Gastrocnemius medialis (tissue), 4 donors: ENCODE measurements at places on chromosomes 12 and 14. TPM values are rescaled to one million over a fixed set of nuclear protein-coding genes. Genes with fewer than 3 reads are reported as not detected.
A peak's percentile ranks its signal among the peaks of the same experiment; 100 is the strongest.

Gene DBX2
- 0.11 TPM for total RNA-seq

GRCh38 chr12:754851-755562 is 2.6 kb downstream of the WNK1 start:
- H3K27ac ChIP-seq, result peak overlapping the region; percentile 99
- H3K27me3 ChIP-seq, result no peaks in the 10 kb centered on the region
- H3K36me3 ChIP-seq, result no peaks in the 10 kb centered on the region
- no peak for DNase-seq
- peak overlapping the region; percentile 92 for H3K4me3 ChIP-seq

DNA sequence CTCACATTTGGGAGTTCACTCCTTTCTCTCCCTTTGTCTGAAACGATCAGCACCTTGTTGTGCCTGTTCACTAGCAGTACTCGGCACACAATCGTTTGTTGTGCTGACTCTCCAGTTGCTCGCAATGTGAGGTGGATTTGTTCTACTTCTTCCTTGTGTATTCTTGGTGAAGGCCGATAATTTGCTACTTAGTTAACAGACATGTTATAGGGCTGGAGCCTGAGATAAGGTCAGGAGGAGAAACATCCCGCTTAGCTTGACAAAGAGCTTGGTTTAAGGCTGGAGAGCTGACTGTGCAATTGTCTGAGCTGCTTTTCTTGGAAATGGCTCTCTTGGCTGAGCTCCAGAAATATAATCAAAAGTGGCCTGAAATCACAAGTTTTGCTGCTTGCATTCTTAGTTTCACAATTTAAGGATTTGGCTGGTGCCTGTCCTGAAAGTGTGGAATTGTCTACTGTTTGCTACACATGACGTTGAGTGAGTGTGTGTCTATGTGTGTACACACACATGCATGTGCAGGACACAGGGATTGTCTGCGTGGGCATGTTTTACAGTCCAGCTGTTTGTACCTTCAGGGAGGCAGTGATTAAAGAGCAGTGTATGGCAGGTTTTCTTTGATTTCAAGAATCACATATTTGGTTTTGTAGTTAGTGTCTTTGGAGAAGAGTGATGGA is 77.7 kb downstream of the ARF6 start:
- H3K27ac ChIP-seq, result peak overlapping the region; percentile 60
- no peaks in the 10 kb centered on the region for H3K27me3 ChIP-seq
- no peak for DNase-seq
- no peaks in the 10 kb centered on the region for H3K36me3 ChIP-seq

DNA sequence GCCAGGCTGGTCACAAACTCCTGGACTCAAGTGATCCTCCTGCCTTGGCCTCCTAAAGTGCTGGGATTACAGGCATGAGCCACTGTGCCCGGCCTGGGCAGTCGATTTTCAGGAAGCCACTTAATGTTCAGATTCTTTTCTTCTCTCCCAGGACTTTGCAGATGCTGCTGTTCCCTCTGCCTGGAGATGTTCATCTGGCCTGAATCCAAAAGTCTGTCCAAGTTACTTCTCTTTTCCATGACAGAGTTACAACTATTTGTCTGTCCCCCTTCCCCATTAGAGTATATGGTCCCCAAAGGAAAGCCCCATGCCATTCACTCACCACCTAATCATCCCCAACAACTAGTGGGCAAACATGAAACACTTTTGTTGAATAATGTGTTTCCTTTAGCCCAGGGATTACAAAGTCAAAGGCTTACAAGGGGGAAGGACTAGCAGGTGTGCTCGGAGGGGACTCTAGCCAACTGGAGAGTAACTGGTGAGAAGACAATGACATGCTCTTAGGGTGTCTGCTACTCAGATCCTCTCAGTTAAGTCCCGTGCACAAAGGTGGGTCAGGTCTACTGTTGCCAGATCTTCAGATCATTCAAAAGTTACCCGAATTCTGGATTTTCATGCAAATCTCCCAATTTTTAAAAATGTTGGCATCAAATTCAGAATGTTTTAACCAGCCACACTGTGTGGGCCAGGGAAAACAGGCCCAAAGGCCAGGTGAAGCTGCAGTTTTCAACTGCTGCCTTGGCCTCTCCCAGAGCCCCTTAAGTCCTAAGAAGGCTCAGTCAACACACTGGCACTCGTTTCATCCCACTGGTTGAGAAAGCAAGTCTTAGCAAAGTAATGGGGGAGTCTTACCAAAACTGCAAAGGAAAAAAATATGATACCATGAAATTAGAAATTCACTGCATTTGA is 29.6 kb downstream of the NUDT4 start:
- H3K36me3 ChIP-seq, result peaks cover 3% of the 10 kb centered on the region
- no peak for DNase-seq
- H3K4me1 ChIP-seq, result peaks cover 47% of the 10 kb centered on the region
- no peak overlapping the region for H3K27ac ChIP-seq
- no peak overlapping the region for H3K4me3 ChIP-seq

GRCh38 chr12:112188130-112188830 is 62.9 kb downstream of the TRAFD1 start:
- no peak overlapping the region for H3K4me3 ChIP-seq
- DNase-seq, result no peak

GRCh38 chr14:100340423-100340813 is 17.3 kb downstream of the SLC25A47 start:
- H3K36me3 ChIP-seq, result peaks cover 43% of the 10 kb centered on the region
- peak overlapping the region; percentile 73 for H3K27ac ChIP-seq
- H3K27me3 ChIP-seq, result no peaks in the 10 kb centered on the region
- H3K4me1 ChIP-seq, result no peaks in the 10 kb centered on the region
- H3K4me3 ChIP-seq, result no peak overlapping the region
- DNase-seq, result no peak

Gene ZNF84
- 7.9 TPM for total RNA-seq

DNA sequence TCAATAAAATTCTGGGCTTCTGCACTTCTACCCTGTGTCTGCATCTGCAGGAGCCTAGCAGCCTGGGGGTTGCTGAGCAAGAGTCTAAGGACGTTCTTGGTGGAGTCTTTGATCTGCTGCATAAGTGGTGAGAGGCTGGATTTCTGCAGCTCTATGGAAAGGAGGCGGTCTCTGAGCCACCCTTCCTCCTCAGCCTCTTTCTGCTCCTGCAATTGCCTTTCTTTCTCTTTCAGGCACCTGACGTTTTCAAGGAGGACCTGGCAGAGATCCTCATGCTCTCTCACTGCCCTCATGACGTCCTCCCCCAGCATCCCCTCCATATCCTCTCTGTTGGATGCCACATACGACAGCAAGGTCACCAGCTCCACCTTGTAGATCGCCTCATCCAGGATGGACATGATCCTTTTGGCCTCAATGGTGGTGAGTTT is 13.6 kb upstream of the TPCN1 start:
- no peaks in the 10 kb centered on the region for H3K36me3 ChIP-seq
- peak overlapping the region; percentile 38 for H3K27ac ChIP-seq
- H3K4me3 ChIP-seq, result no peak overlapping the region
- no peak for DNase-seq

- no peaks in the 10 kb centered on the region for H3K4me1 ChIP-seq
- H3K27ac ChIP-seq, result no peak overlapping the region
- DNase-seq, result no peak
- no peaks in the 10 kb centered on the region for H3K36me3 ChIP-seq
Measured at GRCh38 chr12:4850857-4851380, 58.8 kb upstream of the KCNA1 start.

- H3K4me3 ChIP-seq, result no peak overlapping the region
- no peak for DNase-seq
- no peaks in the 10 kb centered on the region for H3K4me1 ChIP-seq
Measured at GRCh38 chr12:113978080-113978479, 12.0 kb upstream of the RBM19 start.

- no peaks in the 10 kb centered on the region for H3K36me3 ChIP-seq
- H3K27ac ChIP-seq, result no peak overlapping the region
- no peak overlapping the region for H3K4me3 ChIP-seq
Measured at GRCh38 chr12:52208424-52209165, 16.8 kb upstream of the KRT80 start.

GRCh38 chr14:75084513-75084912 is 15.1 kb downstream of the ZC2HC1C start:
- H3K27ac ChIP-seq, result no peak overlapping the region
- DNase-seq, result no peak
- H3K4me1 ChIP-seq, result no peaks in the 10 kb centered on the region

Gene PLXNC1
- total RNA-seq, result 1.8 TPM

Gene KLRD1
- total RNA-seq, result 0.10 TPM

DNA sequence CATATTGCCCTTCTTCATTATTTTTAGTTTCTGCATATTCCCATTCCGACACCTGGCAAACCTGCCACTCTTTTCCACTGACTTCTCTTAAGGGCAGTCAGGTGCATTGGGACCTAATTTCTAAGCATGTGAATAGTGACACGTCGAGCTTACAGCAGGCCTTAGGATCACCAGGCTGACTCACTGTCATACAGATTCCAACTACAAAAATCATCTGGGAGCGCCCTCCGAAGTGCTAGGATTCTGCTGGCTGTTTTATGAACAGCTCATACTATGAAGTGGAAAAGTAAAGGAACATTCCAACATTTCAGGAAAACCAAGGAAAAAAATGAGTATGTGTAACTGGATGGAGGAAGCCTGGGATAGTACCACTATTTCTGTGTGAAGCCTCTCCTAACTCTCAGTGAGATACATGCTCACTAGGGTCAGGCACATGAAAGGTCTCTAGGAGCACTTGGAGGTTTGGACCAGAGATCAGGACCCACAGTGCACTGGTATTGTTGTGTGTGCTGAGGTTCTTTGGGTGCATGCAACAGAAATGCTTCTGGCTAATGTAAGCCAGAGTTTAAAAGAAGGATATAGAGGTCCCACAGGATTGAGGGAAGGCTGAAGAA is 257.4 kb downstream of the ZFP36L1 start:
- no peaks in the 10 kb centered on the region for H3K27me3 ChIP-seq
- H3K36me3 ChIP-seq, result no peaks in the 10 kb centered on the region
- peak overlapping the region; percentile 35 for H3K27ac ChIP-seq
- peaks cover 24% of the 10 kb centered on the region for H3K4me1 ChIP-seq
- DNase-seq, result no peak

GRCh38 chr12:41745593-41745992 is 399.1 kb downstream of the GXYLT1 start:
- no peak overlapping the region for H3K4me3 ChIP-seq
- no peaks in the 10 kb centered on the region for H3K36me3 ChIP-seq
- no peak overlapping the region for H3K27ac ChIP-seq

Gene KERA
- not detected for total RNA-seq

DNA sequence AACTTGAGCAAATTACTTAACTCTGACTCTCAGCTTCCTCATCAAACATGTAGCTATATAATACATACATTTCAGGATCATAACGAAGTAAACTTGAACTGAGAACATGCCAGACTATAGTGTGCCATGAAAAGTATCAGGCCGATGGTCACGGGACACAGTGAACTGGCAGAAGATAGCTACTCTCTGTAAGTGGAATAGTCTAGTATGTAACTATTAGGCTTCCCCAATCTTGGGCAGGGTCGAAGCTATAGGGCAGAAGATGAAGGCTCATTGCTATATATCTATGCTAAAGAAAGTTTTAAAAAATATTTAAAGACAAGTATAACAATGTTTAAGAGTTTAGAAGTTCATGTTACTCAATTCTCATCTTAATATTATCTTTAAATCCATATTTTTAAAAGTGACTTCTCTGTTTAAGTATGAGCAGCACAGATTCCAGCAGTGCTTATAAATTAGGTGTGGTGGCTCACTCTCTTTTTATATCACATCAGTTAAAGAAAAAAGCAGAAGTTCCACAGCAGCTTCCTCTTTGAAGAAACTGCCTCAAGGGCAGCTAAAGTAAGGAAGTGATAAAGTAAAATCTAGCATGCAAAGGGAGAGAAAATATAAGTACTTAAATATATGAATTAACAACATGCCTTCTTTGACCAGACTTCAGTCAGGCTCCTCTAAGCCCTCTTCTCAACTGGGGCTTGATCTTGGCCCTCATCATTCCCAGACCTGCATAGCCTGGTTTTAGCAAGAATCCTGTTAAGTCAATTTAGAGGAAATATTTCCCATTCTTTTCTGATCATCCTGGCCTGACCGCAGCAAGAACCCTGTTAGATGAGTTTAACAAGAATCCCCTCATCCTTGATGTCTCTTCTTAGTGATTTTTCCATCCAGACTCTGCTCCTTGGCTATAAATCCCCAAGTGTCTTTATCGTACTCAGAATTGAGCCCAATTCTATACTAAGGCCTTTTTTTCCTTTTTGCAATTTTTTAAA is 8.4 kb upstream of the GLIPR1 start:
- H3K4me1 ChIP-seq, result no peaks in the 10 kb centered on the region
- H3K36me3 ChIP-seq, result no peaks in the 10 kb centered on the region
- no peak for DNase-seq
- H3K4me3 ChIP-seq, result no peak overlapping the region
- H3K27ac ChIP-seq, result no peak overlapping the region
- H3K27me3 ChIP-seq, result no peaks in the 10 kb centered on the region

DNA sequence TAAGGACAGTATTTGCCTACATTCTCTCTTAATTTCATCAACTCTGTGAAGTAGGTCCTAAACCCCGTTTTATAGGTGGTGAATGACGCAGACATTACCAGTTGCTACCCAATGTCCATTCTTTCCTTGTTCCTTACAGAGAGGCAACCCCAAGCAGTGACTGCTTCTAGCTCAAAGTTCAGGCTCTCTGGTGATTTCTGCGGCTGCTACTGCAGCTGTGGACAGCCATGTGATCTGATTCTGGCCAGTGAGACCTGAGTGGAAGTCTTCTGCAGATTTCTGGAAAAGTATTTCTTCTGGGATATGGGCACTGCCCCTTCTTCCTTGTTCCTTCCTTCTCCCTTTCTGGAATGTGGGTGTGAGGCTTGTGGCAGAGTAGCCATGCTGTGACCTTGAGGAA is 82.9 kb downstream of the ARF6 start:
- no peak overlapping the region for H3K4me3 ChIP-seq
- H3K27me3 ChIP-seq, result no peaks in the 10 kb centered on the region
- no peak for DNase-seq

Gene CLEC1B
- total RNA-seq, result not detected

- H3K27me3 ChIP-seq, result no peaks in the 10 kb centered on the region
- peaks cover 5% of the 10 kb centered on the region for H3K36me3 ChIP-seq
- DNase-seq, result peak; percentile 77
Measured at GRCh38 chr14:102949062-102949800, 26.8 kb downstream of the AMN start.

DNA sequence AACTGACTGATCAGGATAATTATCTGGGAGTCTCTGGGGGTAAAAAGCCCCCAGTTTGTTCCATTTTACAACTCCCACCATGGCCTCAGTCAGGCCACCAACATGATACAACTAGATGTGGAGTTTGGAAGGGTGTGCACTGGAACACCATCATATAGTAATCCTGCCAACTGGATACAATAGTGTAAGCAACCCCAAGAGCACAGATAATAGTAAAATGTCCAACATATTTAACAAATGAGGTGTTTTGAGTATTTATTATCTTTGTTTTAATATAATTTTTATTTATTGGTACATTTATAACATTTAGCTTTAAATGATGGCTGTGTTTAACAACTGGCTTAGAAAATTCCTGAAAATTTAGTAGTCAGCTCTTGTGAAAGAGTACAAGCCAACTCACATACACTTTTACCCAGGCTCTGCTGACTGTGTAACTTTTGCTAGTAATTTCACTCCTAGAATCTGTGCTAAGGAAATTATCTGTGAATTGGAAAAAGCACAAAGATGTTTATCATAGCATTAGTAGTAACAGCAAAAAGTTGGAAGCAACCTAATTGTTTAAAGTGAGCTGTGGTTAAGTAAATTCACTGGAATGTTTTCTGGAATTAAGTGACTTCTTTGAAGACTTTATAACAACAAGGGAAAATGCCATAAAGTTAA is 196.8 kb downstream of the RAD51B start:
- H3K27ac ChIP-seq, result no peak overlapping the region
- no peaks in the 10 kb centered on the region for H3K27me3 ChIP-seq
- peaks cover 7% of the 10 kb centered on the region for H3K4me1 ChIP-seq

GRCh38 chr12:750366-751191 is 1.8 kb upstream of the WNK1 start:
- peaks cover 14% of the 10 kb centered on the region for H3K4me1 ChIP-seq
- DNase-seq, result no peak
- peak overlapping the region; percentile 48 for H3K4me3 ChIP-seq
- H3K27ac ChIP-seq, result peak overlapping the region; percentile 99
- H3K36me3 ChIP-seq, result no peaks in the 10 kb centered on the region
